ENCODE measurements at places on chromosomes 13 and 19.

DNA sequence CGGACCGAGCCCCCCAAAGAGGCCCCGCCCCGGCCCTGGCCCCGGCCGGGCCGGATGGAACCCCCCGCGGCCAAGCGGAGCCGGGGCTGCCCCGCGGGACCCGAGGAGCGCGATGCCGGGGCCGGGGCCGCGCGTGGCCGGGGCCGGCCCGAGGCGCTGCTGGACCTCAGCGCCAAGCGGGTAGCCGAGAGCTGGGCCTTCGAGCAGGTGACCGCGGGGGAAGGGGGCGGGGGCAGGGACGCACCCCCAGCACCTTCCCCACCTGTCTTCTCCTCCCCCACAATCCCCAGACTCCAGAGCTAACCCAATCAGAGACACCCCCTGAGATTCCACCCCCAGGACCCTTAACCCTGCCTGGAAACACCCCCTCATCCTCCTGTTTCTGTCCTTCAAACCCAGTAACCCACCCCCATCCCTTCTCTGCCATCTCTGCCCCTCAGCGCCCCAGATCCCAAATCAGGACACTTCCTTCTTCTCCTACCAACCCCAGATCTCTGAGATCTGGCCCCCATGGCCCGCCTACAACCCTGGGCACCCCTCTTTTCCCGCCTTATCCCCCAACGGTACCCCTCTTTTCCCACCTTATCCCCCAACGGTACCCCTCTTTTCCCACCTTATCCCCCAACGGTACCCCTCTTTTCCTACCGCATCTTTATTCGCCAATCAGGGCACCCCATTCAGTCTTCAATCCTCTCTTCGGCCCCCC, 505 bp downstream of the ZSWIM4 start:
- DNase-seq = no peak

DNA sequence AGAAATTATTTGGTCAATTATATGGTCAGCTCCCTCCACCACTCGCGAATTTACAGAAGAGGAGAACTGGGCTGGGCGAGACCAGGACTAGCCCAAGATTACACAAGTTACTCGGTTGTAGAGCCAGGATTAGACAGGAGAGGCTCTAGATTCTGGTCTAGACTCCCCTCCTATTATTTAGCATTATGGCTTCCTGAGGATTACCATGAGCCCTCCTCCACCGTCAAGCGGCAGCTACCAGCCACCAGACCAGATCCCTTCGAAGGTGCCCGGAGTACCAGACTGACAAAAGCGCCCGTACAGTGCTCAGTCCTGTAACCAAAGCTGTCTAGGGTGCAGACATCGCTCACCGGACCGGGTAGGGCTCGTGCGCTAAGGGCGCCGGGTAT, 497 bp upstream of the MLNR start:
- DNase-seq = no peak

- no peak for DNase-seq
These were observed 92.7 kb upstream of the GPR12 start for GRCh38 chr13:26853323-26853722.

DNA sequence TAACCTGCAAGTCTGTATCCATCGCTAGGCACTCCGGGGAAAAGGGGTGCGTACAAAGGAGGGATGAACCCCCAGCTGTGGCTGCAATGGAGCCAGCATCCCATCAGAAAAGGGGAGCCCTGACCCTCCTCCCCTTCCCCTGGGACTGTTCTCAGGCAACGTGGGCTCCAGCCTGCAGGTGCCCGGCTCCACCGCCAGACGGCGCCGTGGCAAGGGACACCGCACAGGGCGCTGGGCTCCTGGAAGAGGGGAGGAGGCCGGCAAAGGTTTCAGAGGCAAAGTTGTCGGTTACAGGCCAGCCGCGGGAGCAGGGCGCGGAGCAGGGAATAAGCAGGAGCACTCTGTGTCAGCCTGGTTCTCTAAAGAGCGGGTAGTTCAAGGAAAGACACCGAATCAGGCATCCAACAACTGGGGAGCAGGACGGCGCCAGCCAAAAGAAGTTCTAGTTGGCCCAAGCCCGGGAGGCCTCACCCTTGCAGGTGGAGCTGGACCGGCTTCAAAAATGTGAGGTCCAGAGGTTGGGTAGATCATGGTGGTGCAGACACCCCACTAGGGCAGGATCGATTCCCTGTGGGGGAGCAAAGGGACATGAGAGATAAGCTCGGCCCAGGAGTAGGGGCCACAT, 53.0 kb upstream of the ATP12A start:
- no peak for DNase-seq

- DNase-seq = no peak
These were observed 184.1 kb downstream of the USP12 start for GRCh38 chr13:26987486-26988013.

DNA sequence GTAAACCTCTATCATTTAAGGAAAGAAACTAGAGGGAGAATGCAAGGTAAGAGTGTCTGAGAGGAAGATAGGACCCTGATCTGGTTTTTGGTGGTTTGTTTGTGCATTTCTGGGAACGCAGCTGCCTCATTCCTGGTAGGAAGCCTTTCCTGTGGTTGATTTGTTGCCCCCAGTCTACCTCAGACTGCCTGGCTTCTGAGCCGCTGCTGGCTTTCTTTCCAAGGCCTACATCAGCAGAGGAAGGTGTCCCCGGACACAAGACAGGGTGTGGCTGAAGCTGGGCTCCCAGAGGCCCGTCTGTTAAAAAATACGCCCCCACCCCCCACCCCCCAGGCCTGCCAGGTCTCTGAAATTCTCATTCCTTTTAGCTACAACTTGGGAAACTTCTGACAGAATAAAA, 42.6 kb downstream of the C13orf42 start:
- no peak for DNase-seq

DNA sequence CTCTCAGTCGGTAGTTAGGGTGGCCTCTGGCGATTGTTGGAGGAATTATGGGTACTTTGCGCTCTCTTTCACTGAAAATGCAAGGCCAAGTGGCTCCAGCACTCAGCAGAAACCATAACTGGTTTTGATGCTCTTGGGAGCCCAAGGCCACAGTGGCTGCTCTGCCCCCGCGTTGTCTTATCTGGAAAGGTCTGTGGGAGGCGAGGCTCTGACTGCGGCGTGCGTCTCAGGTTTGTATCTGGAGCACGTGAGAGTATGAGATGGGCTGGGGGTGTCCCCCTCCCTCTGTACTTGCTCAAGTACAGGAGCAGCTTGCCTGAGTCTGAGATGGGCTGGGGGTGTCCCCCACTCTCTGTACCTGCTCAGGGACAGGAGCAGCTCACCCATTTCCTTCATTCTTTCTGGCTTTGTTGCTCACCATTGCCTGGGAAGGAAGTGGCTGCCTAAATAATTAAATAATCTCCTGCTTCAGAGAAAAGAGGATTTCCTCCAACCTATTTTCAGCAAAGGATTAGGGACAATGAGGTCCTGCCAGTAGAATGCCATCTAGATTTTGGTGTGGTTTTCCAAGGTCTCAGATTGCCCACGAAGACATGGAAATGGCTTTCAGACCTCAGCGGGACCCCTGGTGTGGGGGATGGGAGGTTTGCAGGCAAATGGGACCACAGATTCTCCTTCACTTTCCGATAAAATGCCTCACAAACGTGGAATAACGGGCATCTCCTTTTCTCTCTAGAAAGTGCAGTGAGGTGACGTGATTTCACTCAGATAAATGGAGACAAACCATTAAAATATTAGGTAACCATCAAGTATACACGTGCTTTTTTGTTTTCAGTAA, 14.7 kb downstream of the ATP11A start:
- no peak for DNase-seq

- DNase-seq = no peak
These were observed 3.2 kb downstream of the IFNL1 start for GRCh38 chr19:39299404-39299803.

DNA sequence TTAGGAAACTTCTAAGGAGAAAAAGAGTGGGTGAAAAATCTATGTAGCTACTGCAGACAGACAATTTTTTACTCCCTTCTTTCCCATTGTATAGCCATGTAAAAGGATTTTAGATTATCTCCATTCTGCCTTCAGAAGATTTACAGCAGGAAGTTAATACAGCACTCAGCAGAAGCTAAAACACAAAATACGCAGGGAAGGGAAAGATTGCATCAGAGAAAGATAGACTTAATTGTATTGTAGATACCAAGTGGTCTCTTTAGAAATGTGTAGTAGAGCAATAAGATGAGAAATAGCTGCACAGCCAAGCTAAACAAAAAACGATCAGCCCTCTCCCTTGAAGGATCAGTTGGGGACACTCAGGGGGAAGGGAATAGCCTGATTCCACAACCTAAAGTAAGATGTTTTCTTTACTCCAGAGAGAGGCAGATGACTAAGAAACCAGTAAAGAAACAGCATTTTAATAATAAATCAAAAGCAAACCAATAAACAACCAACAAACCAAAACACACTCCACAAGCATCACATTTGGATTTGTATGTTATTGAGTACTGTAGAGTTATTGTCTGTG, 236.7 kb upstream of the SLITRK1 start:
- no peak for DNase-seq

- DNase-seq = no peak
These were observed 26.8 kb downstream of the CLDN10 start for GRCh38 chr13:95579303-95579702.

GRCh38 chr13:85586422-85586831, 212.8 kb downstream of the SLITRK6 start:
- no peak for DNase-seq

DNA sequence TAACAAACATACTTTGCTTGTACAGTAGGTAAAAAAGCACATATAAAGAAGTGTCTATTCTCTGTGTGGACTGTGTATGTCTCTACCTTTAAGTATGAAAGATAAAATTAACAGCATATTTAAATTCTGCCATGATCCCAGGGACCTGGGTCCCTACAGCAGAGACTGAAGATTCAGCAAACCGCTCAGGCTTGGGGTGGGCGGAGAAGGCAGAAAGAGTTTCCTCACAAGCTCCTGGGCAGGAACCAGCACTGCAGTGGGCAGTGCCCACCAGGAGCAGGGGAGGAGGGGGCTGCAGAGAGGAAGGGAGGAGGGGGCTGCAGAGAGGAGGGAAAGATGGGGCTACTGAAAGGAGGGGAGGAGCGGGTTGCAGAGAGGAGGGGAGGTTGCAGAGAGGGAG, 44.6 kb upstream of the GRTP1 start:
- no peak for DNase-seq

- DNase-seq = no peak
These were observed 25.2 kb upstream of the KATNAL1 start for GRCh38 chr13:30332456-30333143.

DNA sequence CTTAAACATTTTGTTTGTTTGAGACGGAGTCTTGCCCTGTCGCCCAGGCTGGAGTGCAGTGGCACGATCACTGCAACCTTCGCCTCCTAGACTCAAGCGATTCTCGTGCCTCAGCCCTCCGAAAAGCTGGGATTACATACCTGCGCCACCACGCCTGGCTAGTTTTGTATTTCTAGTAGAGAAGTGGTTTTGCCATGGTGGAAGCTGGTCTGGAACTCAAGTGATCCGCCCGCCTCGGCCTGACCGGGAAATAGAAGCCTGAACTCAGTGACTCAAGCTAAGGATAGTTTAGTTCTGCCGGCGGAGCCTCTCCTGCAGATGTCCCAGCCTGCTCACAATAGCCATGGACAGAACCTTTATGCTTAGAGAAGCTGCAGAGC, 53.0 kb upstream of the ZNF254 start:
- DNase-seq = peak; percentile 31

DNA sequence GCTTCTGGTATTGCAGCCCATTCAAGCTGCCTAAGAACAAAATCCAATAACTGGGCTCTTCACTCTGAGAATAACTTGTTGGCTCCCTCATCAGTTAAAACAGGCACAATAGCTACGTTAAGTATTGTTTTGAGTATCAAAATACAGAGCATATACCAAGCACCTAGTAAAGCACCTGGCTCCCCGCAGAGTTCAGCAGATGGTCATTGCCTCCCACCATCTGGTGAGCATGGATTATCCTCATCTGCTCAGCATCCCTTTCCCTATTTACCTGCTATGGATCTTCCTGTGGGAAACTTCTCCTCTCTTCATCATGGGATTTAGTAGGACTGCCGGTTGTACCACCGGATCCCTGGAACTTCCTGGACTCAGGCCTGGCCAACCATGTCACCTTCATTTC, 199.2 kb upstream of the MAB21L1 start:
- no peak for DNase-seq

DNA sequence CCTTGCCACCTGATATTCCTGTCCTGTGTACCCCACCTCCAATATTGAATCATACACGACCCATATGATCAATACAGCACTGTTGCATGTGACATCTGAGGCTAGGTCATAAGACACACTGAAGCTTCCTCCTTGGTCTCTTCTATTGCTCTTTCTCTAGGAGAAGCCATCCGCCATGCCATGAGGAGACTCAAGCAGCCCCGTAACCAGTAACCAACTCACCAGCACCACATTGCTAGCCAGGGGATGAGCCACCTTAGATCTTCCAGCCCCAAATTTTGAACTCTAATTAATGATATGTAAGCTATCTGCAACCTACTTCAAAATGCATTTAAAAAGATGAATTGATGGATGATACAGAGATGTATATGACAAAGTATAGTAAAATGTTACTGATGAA, 28.6 kb downstream of the ZNF557 start:
- no peak for DNase-seq

DNA sequence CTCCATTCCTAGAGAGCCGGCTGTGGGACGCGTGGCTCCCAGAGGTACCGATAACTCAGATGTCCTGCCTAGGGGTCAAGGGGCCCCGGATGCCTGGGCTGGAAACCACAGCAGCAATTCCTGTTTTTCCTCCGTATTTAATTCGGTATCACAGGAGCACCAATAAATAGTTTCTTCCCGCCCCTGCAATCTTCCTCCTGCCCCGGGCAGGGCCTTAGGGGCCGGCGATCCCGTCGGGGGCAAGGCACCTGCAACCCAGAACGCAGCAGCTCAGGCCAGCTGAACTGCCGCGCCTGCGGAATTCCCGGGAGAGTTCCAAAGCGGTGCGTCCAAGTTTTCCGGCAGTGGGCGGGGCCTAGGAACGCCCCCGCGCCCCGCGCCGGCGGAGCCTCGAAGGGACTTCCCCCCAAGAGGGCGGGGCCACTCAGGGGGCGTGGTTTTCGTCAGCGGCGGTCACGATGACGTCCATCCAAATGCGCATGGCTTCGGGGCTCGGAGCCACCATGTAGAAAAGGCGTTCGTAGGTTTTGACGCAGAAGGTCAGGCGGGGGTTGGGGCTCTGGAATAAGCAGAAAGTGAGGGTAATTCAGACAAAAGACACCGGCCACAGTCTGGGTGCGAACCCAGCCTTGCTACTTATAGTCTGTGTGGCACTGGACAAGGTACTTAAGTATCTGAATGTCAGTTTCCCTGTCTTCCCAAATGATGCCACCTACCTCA, 9.7 kb upstream of the LYPD3 start:
- peak; percentile 97 for DNase-seq

DNA sequence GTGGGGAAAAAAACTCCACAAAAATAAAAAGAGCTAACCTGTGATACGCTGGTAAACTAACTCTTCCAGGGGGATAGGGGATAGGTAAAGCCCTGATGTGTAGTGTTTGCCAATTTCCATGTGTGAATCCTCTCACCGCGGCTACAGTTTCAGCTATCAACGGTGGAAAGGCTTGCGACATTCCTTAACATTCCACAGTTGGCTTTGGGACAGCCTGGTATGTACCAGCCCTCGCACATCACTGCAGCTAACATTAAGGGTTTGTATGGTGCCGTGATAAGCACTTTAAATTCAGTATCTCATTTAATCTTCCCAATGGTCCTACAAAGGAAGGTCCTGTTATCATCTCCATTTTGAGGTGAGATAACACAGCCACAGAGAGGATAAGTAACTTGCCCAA, 112.4 kb downstream of the KATNAL1 start:
- DNase-seq = no peak
